ENCODE measurements at places on chromosomes 12 and 14. TPM values are rescaled to one million over a fixed set of nuclear protein-coding genes. Genes with fewer than 3 reads are reported as not detected.

ACRBP gene
- 2.7 TPM for total RNA-seq

ASCL1 gene
- total RNA-seq: not detected

GRCh38 chr12:88188180-88188579 is 46.1 kb downstream of the TMTC3 start:
- DNase-seq: no peak

GRCh38 chr12:83015390-83016217 is 328.9 kb downstream of the TMTC2 start:
- no peak for DNase-seq

DNA sequence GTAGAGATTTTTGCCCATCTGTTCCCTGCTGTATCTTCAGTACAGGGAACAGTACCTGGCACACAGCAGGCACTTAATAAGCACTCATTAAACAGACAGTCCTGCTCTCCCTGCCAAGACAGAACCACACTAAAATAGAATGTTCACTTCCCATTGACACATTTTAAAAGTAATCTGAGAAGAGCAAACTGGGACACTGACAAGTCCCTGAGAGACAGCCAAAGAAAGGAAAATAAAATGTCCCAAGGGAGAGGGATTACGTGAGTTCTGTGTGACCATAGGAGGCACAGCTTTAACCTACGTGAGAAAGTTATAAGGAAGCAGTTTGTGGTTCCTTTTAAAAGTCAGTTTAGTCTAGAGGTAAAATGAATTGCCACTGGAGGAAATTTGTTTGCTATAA is 43.9 kb upstream of the SYCP3 start:
- no peak for DNase-seq
